ENCODE measurements at places on chromosomes 13 and 19.
A peak's percentile ranks its signal among the peaks of the same experiment; 100 is the strongest.

DNA sequence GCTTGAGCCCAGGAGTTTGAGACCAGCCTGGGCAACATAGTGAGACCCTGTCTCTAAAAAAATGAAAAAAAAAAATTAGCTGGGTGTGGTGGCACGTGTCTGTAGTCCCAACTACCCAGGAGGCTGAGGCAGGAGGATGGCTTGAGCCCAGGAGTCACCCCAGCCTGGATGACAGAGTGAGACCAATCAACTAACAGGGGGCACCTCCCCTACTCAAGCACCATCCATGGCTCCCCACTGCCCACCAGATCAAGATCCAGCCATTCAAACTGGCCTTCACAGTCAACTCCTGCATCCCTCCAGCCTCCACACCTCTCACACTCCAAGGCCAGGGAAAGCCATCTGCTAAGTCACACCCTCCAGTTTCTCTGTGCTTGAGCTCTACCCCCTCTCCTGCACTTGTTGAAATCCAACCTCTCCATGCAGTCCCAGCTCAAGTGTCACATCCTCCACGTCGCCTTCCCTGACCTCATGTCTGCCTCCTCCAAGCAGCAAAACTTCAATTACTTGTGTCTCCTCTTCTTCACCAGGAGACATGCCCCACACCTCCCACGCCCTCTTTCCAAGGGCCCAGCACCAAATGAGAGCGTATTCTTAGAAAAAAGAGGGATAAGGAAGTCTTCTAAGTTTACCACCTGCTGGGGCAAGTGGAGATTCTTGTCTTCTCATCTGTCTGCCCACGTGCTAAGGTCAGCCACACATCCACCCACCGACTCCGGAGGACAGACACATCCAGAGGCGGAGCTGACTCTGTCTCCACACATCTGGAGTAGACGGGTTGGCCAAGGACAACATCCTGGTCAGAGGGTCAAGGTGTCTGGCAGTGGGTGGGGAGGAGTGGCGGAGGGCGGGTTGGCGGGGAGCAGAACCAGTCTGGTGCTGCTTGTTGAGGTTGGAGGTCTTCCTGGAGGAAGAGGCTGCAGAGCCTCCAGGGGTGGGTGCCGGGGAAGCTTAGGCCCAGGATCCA is 974 bp upstream of the CYP4F22 start:
- no peak for DNase-seq

- DNase-seq: no peak
Observed at GRCh38 chr13:61857198-61857597, 441.5 kb upstream of the PCDH20 start.

DNA sequence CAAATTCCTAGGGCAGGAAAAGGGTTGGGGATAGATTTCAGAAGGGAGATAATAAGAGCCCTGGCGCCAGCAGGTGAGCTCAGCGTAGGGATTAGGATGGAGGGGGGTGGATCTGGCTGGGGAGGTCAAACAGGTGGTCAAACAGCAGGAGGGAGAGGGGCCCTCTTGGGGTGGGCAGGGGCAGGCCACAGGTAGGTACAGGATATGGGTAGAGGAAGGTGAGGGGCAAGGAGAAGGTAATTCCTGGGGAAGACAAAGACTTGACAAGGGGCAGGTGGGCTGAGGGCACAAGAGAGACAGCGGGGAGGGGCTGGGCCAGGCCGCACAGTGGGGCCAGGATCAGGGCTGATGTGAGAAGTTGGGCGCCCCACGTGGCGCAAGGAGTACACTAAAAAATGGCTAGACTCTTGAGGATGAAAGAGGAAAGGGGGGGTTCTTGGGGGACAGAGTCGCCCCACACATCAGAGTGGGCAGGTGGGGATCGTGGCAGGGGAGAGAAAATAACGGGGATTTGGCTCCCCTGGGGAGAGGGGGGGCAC is 713 bp downstream of the KRI1 start:
- peak; percentile 39 for DNase-seq

- DNase-seq: no peak
Observed at GRCh38 chr13:85521657-85522056, 277.6 kb downstream of the SLITRK6 start.

GRCh38 chr13:99311748-99312492 is 4.7 kb upstream of the GPR183 start:
- DNase-seq: no peak

GRCh38 chr13:111893607-111894443 is 173.1 kb upstream of the SOX1 start:
- DNase-seq: no peak

- no peak for DNase-seq
Observed at GRCh38 chr13:77574096-77574495, 38.6 kb downstream of the SCEL start.

DNA sequence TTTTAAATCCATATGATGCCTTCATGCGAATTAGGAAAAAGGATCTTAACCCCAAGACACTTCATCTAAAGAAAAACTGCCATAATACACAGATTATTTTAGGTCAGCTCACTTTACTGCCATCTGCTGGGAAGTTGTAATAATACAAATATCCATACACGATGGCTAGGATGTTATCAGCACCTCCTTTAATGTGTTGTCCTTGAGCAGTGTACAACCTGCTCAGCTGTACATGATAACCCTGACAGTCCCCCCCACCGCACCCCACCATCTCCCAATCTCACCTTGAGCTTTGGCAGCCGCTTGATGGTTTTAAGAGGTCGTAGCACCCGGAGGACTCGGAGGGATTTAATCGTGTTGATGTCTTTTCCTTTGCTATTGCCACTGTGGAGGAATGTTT is 112.2 kb downstream of the IER2 start:
- DNase-seq: no peak
